Mammary epithelial cell (primary cell): ENCODE measurements at places on chromosomes 6 and 20. TPM values are rescaled to one million over a fixed set of nuclear protein-coding genes. Genes with fewer than 3 reads are reported as not detected.

DNA sequence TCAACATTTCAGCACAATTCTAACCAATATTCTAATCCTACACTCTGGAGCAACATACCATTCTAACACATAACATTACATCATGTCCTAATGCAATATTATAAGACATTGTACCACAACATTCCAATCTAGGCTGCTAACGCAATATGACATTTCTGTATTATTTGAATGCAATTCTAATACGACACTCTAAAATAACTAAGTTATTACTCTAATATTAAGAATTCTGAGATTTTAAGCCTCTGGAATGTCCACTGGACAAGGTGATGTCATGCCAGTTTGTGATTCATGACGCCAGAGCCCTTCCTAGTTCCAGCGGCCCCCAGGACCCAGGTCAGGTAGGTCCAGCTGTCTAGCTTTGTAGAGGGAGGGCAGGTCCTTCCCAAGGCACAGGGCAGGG lies 69.7 kb upstream of the SIRPA start:
- DNase-seq: peak; percentile 53

DNA sequence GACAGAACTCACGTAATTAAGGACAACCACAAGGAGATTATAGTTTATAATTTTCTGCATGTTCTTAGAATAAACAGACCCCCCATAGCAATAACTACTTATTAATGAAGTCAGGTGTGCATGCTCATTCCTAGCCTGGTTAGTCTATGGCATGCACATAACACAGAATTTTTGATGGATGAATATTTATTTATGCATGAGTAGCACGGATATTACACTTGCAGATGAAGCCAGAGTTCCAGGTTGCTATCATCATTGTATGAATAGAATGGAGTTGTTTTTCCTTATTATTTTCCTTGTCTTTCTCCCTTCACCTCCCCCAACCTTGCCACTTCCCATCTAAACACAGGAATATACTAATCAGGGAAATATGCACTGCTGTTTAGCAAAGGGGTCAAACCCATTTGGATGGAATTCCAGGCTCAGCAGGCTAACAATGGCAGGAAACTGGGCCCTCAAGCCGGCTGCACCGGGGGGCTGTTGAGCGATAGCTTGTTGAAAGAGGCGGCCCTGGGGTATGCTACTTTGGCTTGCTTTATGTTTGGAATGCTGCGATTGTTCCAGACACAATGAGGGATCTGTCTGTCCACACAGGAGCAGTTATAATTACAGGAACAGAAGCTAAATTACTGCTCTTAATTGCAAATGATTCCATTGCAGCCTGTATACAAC lies 112.6 kb downstream of the TMEM170B start:
- no peak for DNase-seq

- no peak for DNase-seq
These were observed 16.0 kb upstream of the TRIM38 start for GRCh38 chr6:25946631-25947030.

C6orf58 gene
- total RNA-seq: not detected

DNA sequence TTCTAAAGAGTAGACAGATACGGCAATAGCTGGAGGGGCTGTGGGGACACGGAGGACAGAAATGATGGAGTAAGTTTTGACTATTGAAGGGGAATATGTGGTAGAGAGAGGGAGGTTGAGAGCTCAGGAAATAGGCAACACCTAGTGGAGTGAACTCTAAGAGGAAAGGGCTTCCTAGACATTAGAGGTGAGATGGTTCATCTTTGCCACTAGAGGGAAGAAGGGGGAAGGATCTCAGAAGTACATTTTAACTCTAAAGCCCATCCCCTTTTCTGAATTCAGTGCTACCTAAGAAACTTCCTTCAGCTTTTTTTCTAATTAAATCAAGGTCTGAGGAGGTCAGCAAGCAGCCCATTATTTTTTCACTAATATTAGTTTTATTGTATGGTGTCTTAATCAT lies 689.4 kb upstream of the MAP3K7 start:
- DNase-seq: peak; percentile 9
